MG63 (cell line): ENCODE measurements at places on chromosomes 2 and 18. TPM values are rescaled to one million over a fixed set of nuclear protein-coding genes. Genes with fewer than 3 reads are reported as not detected.
A peak's percentile ranks its signal among the peaks of the same experiment; 100 is the strongest.

DNA sequence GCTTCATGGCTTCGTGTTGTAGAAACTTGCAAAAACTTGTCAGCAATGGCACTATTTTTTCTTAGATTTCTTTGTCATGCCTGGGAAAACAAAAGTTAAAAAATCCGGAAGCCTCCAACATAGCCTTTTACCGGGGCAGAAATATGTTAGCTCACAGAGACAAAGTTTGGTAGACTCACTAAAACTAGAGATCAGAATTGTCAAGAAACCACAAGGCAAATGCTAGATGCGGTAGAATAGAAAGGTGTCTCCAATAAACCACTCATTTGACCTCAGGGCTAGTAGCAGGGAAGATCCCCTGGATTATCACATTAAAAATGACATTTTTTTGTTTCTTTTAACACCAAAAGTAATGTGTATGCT lies 405 bp downstream of the CASP10 start:
- DNase-seq = no peak

GRCh38 chr2:48313036-48313877 lies 216.7 kb upstream of the STON1 start:
- no peak for DNase-seq

- no peak for DNase-seq
Measured at GRCh38 chr2:200735061-200735460, 76.6 kb upstream of the BZW1 start.

Gene LYPD1
- total RNA-seq = 0.20 TPM in 1 of 2 replicates, not detected in the other

GRCh38 chr2:229920011-229920641 lies 1.7 kb downstream of the TRIP12 start:
- no peak for DNase-seq

- no peak for DNase-seq
Measured at GRCh38 chr2:238988105-238988504, 140.2 kb downstream of the TWIST2 start.

Gene PDE1A
- total RNA-seq = 2.6 and 7.0 TPM in 2 replicates

DNA sequence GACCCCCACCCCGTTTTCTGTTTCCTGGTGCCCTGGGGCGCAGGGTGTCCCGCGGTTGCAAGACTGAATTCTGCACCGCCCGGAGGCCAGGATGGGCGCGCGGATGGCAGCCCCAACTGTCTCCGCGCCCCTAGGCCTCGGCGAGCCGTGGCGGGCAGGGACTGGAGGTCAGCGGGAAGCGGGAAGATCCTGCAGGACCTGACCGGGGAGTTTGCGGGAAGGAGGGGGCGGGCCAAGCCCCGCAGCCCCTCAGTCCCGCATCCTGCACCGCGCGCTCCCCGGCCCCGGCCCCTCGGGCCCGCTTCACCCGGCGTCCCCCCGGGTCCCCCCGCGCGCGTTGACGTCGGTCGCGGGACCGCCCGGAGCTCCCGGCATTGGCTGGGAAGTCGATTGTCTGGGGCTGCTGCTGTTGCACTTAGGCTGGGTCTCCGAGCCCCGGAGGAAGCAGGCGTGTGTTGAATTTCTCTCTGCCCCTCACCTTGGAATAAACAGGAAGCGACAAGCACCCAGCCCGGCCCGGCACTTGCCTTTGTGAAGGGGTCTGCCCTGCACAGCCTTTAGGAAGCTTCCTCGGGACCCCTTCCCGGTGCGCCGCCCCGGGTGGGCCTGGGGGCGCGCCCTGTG lies at the start of gene LDLRAD4:
Gene LDLRAD4 (plus strand): TSS at position 393 of the 624 bp plus-strand sequence.
- DNase-seq = no peak

Gene IL1B
- 15.8 and 21.6 TPM in 2 replicates for total RNA-seq

- no peak for DNase-seq
Measured at GRCh38 chr2:171141320-171141719, 19.4 kb downstream of the TLK1 start.

DNA sequence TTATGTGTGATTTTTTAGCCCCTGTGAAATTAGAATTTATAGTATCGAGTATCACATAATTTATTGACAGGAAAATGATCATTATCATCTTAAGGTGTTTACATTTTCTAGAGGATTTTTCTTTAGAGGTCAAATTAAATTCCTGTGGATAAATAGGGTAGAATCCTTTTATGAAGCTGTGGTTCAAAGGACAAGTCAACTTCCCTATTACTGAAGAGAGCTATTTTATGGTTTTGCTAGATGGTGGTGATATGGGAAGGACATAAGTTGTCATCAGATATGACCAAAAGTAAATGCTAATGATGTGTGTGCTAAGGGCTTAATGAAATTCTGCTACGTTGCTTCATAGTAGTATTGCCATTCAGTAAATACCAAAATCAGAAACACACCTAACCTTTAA lies 80.1 kb downstream of the EML4 start:
- DNase-seq = no peak

DNA sequence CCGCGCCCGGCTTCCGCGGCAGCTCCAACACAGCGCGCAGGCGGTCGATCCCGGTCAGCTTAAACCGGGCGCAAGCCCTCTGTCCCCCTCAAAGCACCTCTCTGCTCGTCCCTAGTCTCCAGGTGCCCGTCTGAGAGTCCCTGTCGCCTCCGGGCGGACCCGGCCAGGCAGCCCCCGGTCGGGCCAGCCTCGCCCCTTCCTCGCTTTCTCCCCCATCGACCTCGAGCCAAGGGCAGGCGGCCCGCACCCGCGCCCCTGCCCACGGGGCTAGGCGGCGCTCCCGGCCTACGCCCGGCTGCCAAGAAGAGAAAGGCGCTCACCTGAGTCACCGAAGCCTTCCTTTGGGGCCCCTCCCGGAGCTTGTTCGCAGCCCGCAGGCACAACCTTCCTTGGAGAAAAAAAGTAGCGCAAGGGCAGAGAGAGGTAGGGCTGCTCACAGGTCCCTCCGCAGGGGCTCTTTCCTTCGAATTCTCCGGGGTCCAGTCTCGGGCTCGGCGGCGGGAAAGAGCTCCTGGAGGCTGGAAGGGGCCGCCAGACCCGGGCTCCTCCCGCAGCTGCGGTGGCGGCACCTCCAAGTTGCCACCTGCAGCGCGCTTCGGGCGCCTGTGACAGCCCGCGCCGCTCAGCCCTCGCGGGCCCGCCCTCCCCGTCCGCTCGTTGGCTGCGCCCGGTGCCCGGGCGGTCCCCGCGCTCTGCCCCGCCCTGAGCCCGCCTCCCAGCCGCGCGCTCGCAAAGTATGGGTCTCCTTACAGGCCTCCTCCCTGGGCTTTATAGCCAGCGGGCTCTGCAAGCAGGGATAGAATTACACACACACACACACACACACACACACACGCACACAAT lies 86.5 kb upstream of the EPB41L3 start:
- peak; percentile 11 for DNase-seq

DNA sequence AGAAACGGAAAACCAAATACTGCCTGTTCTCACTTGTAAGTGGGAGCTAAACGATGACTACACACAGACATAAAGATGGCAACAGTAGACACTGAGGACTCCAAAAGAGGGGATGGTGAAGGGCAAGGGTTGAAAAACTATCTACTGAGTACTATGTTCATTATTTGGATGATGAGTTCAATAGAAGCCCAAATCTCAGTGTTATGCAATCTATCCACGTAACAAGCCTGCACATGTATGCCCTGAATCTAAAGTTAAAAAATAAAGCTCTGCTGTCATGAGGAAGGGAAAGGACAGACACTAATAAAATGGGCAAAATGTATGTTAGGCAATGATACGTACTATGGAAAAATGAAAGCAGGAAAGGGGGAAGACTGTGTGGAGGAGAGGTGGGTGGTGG lies 376.0 kb downstream of the TGIF1 start:
- no peak for DNase-seq

Gene TSHZ1
- 4.4 and 4.5 TPM in 2 replicates for total RNA-seq

Gene BBS5
- total RNA-seq = 3.9 and 5.2 TPM in 2 replicates
